ENCODE measurements at places on chromosomes 2 and 18.

GRCh38 chr2:38129481-38129880 is 53.5 kb upstream of the CYP1B1 start:
- no peak for DNase-seq

DNA sequence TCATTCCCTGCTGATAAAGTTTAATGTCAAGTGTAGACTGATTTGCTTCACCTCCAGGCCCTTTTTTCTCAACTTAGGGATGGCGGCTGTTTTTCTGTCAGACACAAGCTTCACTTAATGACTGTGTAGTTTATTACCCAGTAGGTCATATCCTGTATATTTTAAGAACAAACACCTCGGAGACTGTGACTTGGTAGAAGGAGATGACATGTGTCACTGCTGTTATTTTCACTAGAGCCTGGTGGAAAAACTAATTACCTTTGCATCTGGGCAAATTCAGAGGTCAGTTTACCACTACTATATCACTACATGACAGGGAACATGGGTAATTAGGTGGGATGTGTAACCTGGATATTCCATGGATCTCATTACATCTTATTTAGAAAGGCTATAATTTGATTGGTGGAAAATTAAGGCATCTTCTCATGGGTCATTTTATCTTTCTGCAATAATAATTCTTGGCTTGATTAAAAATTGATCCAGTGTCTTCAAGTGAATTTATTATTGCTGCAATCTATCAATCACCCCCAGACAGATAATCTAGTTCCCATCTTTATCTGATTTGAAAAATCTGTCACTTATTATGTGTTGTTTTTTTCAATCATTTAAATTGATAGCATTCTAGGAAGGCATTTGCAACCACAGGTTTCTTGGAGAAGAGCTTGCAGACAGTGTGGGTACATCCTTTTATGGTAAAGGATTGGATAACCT is 353.8 kb upstream of the SPRED2 start:
- DNase-seq, result no peak

GRCh38 chr2:239531456-239532241 is 130.8 kb upstream of the HDAC4 start:
- no peak for DNase-seq

GRCh38 chr2:105057005-105057404 is 19.1 kb downstream of the MRPS9 start:
- DNase-seq, result no peak

DNA sequence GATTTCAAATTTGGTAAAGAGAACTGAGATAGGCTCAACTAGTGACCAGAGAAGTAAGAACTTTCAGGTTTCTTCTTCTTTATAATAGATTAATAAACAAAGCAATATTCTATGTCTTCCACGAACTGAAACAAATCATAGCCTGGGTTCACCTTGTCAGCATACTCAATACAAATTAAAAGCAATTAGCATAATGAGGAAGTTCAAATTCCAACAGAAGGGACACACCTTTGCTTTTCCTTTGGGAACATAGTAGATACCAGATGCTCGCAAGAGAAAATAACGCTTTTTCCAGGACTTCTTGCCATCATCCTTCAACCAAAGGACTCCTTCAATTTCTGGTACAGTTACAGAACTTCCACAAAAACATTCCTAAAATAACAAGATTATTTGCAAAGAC is 79.9 kb downstream of the RAPH1 start:
- no peak for DNase-seq
